ENCODE measurements at places on chromosomes 12 and 14.

DNA sequence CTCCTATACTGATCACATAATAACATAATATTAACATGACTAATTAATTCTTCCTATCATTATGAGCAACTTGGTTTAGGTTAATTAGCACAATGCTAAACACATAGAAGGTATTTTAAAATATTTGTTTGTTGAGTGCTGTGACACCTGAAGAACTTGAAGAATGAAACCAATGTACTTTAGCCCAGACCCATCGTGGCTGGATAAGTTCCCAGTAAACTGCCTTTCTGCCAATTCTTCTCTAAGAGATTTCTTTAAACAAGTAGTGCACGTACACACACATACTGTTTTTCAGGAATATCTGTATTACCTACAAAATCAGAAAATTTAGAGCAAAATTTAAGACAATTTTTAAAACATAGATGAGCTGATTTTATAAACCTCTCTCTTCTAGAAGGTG is 207.4 kb upstream of the SSTR1 start:
- no peak for DNase-seq

DNA sequence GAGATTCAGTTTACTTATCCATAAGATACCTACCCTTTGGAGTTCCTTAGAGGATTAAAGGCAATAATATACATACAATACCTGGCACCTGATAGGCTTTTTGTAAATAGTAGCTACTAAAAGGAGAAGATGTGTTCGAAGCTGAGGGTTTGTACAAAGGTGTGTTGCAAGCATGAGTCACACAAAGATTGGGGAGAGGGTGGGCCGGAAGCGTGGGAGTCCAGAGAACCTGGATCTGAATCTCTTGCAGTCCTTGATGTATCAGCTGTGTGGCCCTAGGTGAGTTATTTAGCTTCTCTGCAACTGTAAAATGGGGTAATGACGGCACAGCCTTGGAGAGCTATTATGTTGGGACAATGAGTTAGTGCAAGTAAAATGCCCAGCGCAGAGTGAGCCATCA is 61.6 kb upstream of the PSMC1 start:
- DNase-seq: no peak

GRCh38 chr12:113808095-113808951 is 157.8 kb downstream of the RBM19 start:
- DNase-seq: no peak

DNA sequence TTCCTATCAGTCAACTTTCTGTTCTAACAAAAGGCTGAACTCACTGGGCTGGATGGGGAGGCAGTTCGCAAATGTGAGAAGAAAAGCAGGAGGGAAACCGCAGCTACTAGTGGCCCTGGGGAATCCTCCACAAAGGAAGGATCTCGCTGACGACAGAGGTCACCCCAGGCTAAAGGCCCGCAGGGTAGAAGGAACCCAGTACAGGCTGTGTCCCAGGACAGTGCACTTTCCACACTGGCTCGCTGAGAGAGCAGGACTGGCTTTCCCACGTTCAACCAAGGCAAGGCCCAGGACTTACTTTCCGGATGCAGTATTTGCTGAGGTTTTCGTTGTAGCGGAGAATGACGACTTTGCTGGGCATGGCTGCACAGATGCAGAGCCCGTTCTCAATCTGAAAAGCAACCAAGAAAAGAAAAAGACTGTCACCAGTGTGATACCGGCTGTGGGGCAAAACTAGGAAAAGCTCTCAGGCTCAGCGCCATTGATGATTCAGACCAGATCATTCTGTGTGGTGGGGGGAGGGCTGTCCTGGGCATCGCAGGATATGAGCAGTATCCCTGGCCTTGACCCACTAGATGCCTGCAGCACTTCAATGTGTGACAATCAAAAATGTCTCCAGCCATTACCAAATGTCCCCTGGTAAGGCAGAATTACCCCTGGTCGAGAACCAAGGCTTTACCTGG is 36.3 kb downstream of the PRKAB1 start:
- DNase-seq: peak; percentile 4

- DNase-seq: no peak
These were observed 21.3 kb upstream of the POC1B start for GRCh38 chr12:89547101-89547500.

- DNase-seq: no peak
These were observed 138.5 kb downstream of the ESRRB start for GRCh38 chr14:76514213-76514998.

DNA sequence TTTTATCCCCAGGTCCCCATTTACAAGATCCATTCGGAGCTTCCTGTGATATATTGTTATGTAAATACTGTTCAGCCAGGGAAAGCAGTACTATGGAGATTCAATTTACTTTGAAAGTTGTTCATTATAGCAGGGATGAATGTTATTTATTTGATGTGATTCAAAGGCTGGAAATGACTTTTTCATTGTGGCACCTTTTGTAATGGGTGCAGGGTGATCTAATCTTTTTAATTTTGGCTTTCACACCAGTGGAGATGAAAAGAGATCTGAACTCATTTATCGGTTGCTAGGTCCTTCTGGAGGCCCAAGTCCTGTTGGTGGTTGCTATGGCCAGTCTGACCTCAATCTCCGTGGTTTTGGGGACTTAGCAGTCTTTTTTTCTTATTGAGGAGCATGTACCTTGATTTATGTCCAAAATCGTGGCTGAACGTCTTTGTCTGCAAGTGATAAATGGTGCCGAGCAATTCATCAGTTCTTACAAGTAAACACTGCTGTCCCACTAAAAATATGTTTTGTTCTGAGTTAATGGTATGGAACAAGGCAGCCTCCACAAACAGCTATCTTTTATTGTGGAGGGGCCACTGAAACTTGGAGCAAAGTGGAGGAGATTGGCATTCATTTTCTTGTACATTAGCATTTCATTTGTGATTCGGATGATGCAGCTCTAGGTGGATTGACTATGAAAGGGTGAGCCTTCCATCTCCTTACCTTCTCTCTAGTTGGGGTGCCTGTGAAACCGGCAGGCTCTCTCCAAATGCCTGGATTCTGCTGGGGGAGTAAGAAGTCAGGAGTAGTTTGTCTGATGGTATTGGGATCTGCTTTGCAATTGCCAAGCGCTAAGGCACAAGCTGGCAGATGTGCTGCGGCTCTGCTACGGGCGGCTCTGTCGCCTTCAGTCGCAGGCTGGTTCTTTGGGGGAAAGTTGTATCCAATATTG is 2.0 kb downstream of the RMST start:
- no peak for DNase-seq

DNA sequence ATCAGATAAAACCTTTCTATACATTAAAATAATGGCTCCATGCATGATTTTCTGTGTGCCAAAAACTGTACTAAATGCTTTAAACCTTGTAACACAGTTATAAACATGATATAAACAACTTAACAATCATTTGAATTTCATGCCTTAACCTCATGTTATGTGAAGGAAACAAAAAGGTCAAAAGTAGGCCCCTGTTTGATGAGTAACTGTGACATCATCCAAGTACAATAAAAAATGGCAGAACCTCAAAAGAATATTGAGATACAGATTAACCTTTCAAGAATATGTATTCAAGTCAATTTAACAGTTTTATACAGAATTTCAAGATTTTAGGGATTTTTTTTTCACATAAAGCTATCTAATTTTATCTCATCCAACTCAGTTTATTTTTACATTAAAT is 310.7 kb upstream of the DCN start:
- DNase-seq: no peak

DNA sequence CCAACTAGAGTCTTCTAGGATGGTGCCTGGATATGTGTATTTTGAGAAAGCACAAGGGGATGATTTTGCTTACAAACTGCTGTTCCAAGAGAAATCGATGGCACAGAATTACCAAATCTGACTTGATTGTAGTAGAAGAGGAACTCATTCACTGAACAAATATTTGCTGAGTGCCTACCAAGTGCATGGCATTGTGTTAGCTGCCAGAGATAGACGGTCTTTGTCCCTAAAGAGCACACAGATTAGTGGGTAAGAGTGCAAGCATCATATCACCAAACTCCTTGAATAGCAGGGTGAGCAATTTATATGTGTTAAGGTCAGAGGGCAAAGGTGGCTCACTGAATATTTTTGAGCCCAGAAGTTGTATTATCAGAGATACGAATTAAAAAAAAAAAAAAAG is 3.5 kb upstream of the FOXN3 start:
- DNase-seq: no peak

- DNase-seq: peak; percentile 85
These were observed 30.9 kb upstream of the IRF2BPL start for GRCh38 chr14:77059276-77059915.

DNA sequence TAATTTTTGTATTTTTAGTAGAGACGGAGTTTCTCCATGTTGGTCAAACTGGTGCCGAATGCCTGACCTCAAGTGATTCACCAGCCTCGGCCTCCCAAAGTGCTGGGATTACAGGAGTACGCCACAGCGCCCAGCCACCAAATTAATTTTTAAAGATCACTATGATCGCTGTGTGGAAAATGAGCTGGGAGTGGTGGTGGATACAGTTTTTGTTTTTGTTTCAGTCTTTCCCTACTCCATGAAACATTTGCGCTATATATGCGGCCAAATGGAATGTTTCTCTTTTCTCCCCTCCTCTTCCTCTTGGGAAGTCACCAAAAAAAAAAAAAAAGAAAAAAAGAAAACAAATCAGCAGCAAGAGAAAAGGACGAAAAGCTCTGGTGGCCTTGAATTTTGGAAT is 20.8 kb upstream of the P2RX4 start:
- peak; percentile 29 for DNase-seq

- DNase-seq: peak; percentile 88
These were observed 492.2 kb downstream of the FLRT2 start for GRCh38 chr14:86022031-86022629.

GRCh38 chr12:39682689-39683477 is 63.3 kb upstream of the ABCD2 start:
- no peak for DNase-seq

- DNase-seq: no peak
These were observed 3.1 kb upstream of the STRN3 start for GRCh38 chr14:31029016-31029970.

- DNase-seq: no peak
These were observed 4.4 kb downstream of the SLC38A2 start for GRCh38 chr12:46368138-46368537.

GRCh38 chr14:101521473-101521915 is 39.8 kb upstream of the DIO3 start:
- DNase-seq: no peak

DNA sequence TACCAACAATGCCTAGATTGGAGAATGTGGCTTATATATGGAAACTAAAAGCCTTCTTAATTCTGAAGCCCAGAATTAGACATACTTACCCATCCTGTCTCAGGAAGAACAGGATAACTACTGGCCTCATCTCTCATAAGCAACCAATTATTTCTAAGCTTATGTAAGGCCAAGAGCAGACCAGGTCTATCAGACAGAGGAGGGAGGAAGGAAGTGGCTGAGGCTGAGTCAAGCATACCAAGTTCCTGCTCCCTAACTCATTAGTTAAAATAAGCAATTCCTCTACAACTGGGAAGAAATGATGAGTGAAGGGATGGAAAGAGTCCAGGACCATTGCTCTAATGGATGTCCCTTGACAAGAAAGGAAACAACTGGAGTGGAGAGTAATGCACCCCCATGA is 27.0 kb upstream of the INSM2 start:
- peak; percentile 1 for DNase-seq

- no peak for DNase-seq
These were observed 78.4 kb downstream of the SSPN start for GRCh38 chr12:26273811-26274210.

DNA sequence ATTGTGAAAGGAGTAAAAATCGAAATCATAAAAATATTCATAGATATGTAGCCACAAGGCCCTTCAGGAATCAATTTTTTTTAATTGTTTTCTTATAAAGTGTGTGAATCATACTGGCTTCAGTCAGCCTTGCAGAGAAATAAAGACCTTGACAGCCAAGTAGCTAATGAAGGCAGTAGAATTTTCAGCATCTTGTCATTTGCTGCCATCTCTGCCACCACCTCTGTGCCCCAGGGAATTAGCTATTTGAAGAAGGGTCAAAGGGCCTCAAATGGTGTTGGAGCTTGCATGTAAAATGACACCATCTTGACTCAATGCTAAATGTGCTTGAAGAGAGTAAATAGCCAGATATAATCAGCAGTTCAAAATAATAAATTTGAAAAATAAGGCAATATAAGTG is 359.4 kb upstream of the DCN start:
- no peak for DNase-seq

DNA sequence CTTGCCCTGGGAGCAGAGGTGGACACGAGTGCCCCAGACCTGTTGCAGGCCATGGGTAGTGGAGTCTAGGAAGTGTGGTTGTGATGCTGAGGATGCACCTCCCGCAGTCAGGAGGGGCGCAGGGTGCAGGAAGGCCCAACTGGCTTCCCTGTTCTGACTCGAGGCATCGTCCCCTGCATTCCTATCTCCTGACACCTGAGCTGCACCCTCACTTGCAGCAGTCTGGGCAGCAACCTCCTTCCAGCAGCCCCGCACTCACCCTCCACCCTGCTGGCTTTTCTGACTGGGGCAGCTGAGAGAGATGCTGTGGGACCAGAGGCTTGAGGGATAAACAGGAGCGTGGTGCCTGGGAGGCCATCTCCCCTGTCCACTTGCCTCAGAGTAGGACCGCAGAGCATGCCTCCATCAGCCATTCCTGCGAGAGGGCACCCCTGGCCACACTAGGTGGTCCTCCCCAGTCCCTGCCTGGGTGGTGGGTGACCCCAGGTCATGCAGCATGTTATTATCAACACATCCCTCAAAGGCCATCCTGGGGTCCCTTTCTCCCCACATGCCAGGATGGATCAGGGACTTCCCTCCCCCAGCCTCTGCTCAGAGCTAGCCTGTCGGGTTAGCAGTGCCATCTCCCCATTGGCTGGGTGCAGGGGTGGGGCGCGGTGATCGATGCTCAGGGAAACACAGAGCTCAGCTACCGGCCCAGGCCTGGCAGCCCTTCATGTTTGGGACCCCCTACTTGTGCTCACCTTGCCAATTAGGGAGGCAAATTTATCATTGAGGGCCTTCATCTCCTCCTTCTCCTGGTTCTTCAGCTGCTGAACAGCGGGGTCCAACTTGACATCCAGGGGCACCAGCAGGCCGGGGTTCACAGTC is 719 bp downstream of the KRT80 start:
- no peak for DNase-seq

DNA sequence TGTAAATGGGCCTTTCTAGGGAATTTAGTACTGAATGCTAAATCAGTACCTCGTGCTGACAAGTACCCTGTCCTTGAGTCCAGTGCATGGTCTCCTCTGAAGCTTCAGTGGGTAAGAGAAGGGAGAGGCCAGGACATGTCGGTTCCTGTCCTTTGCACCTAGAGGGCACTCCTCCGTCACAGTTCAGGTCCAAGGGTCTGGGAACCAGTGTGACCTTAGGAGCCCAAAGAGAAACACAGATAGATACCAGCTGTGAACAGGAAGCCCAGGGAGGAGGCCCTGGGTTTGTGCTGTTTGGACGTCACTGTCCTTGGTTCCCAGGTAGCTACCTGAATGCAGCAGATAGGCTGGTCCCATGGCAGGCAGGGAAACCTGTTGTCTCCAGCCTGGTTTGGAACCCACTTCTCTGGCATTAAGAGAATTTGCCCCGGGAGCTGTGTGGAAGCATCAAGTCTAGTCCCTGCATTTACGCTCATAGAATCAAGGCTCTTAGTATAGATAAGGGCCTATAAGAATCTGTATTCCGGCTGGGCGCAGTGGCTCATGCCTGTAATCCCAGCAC is 3.9 kb upstream of the FGF23 start:
- DNase-seq: no peak

GRCh38 chr12:85156569-85156968 is 120.4 kb downstream of the LRRIQ1 start:
- no peak for DNase-seq

GRCh38 chr14:98952593-98953350 is 319.2 kb downstream of the BCL11B start:
- DNase-seq: peak; percentile 89

GRCh38 chr14:99133636-99134515 is 138.1 kb downstream of the BCL11B start:
- peak; percentile 33 for DNase-seq

GRCh38 chr12:52141306-52141705 is 50.5 kb downstream of the KRT80 start:
- DNase-seq: no peak

All from fibroblast of skin of scalp (primary cell).